Right forelimb (tissue), 1 donor: ENCODE measurements at places on chromosomes 1 and 21.

DNA sequence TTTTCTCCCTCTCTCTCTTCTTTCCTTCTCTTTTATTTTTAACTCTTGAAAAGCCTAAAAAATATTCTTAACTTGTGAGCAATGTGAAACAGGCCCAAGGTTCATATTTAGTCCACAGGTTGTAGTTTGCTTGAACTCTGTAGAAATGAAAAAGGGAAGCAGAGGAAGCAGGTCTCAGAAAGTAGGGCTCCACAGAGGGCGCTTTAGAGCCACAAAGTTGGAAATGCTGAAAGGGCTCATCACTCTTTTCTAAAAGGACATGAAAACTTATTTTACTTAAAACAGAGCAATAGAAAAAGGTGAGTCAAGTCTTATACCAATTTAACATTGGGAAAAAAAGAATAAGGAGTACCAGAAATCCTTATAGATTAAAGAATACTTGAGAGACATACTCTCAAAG is 247.0 kb downstream of the USP25 start:
- DNase-seq: no peak

GRCh38 chr1:80656014-80656636 is 1144.6 kb upstream of the ADGRL2 start:
- DNase-seq: no peak

DNA sequence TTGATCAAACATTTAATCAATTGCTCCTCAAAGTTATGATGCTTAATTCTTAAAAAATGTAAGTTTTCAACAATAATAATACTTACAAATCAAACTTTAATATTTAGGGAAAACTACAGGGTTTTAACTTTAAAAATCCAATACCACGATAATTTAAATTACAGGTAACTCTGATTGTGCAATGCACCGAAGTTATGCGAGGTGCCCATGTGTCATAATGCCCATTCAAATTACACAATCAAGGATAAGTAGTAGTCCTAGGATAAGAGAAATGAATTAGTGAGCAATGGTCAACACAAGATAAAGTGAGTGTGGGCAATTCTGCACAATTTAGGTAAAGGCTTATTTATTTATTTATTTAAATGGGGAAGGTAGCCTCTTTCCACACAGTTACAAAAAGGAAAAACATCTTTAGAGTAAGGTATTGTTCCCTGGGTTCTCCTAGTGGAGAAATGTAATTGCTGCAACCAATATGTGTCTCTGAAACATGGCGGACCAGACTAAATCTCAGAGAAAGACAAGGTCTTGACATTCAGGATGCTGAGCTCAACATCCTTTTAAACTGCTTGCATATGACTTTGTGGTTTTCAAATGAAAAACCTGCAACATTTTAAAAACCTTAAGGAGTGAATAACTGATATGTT is 164.2 kb downstream of the TTLL7 start:
- DNase-seq: no peak

DNA sequence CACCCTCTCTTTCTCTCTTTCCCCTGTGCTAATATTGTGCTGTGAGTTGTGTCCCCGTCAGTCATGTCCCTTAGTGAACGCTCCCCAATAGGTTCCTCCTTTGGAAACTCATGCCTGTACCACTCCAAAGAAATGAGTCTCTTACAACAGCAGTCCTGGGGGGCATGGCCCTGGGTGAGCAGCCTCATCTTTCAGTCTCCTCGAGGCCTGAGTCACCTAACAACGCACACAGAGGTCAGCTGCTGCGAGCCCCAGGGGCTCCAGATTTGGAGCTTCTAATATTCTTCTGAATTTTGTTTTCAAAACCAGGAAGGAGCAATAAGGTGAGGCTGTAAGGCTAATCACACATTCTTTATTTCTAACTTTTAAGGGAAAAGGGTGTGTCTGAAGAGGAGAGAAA is 30.5 kb upstream of the ZBTB8A start:
- no peak for DNase-seq

DNA sequence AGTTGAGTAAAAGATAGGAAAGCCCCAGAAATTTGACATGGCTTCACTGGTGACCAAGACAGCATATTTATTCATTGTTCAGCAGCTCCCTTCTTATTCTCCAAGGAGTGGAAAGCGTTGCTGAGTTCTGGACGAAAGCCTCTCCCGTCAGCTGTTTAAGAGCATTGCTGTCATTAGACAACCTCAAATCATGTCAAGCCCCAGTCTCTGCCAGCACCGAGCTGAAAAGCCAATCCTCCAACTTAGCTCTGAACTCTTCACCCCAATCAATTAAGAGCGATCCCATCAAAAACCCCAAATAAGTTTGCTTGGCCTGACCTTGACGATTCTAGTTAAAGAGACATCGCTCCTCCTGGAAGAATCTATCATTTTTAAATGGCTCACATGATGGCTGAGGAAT is 110.8 kb downstream of the PLPP3 start:
- DNase-seq: no peak

GRCh38 chr1:42469727-42470126 is 6.6 kb downstream of the CCDC30 start:
- DNase-seq: no peak

DNA sequence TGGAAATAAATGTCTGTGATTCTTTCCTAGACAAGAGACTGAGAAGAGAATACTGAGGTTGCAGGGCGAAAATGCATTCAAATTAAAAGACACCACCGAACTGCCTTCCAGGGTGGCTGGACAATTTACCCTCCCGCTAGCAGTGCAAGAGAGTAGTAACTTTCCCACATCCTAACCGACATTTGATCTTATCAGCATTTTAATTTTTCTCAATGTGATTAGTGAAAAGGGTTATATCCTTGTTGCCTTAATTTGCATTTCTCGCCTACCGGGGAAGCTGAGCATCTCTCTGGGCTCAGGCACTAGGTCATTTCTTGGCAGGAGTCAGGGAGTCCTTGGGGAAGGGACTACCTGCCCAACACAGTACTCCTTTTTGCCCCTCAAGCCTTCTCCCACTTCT is 2.8 kb downstream of the TNFRSF8 start:
- no peak for DNase-seq

DNA sequence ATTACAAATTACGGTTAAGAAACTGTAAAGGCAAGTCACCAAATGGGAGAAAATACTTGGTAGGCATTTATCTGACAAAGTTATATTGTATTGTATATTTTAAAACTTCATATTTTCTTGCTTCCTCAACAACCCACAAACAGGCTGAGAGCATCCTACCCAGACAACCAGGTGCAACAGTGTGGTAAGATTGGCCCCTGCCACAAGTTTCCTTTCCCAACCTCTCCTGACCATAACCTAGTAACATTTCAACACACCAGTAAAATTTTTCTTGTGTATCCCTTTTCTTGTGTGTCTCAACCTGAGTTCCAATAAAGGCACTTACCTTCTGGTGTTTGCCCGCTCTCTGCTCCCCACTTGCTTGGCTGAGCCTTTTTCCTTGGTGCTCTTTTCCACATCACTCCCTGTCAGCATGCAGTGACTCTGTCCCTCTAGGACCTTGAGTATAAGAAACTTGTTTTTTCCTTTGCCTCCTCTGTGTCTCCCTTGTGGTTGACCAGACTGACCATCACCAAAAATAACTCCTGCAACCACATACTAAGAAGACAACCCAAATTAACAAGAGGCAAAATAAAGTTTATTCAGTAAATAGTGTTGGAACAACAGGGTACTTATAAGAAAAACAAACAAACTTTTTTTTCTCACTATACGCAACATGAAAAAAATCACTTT is 40.9 kb downstream of the FCRL3 start:
- no peak for DNase-seq

DNA sequence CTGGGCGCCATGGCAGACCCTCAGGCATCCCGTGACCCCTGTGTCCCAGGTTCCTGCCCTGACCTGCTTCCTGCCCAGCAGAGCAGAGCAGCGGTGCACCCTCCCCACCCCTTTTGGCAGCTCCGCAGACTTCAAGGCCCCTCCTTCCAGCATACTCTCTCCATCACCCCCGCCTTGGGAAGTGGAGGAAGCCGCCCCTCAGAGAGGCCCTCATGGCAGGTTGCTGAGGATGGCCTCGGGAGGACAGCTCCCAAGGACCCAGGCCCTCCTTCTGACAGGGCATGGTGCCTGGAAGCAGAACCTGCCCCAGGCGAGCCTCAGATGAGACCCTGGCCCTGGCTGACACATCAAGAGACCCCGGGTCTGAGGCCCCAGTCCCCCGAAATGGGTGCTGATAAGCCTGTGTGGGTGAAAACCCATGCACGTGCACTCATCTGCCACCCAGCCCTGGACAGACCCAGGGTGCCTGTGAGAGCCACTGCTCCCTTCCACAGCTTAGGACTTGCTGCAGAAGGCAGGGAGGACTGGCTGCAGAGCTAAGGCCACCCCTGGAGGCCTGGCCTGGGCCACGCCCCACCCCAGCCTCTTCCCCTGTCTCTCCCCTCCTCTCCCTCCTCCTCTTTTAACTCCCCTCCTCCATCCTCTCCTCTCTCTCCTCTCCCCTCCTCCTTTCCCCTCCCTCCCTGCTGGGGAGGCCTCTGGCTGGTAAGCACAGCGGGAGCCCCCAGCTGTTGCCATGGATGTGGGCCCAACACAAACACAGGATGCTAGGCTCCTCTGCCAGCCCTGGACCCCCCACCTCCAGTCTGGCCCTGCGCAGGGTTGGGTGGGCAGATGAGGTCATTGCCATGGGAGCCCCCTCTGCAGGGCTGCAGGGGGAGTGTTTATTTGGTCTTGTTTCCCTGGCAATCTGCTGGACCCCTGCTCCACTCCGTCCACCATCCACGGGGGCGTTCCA is 33.7 kb downstream of the WNT9A start:
- peak; percentile 66 for DNase-seq

DNA sequence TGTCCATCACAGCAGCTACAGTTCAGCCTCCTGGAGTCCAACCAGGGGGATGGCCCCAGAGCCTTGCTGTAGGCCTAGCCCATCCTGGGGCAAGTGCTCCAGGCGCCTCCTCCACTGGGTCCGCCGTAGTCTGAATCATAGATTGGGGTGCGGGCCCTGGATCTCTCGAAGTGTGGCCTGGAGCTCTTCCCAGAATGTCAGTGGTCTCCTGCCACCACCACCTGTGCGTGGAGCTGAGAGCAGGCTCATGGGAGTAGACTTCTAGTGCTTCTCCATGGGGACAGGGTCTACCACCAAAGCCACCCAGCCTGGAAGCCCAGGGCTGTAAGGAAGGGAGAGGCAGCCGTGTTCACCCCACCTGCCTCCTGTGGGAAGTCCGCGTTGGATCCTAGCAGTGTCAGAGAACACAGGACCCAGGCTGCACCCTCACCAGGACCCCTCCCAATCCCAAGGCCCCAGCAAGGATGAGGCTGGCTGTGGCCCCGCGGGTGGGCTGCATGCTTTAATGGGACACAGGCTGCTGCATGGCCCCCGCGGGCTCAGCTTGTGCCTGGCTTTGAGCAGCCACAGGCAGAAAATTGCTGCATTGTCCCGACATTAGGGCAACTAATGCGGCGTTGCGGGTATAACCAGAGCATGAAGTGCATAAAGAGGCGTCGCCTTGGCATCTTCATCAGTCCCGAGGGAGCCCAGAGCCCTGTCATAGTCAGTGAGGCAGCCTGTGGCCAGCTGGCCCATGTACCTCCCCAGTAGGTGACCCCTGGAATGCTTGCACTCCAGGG is 735 bp upstream of the HES3 start:
- DNase-seq: no peak

- no peak for DNase-seq
Observed at GRCh38 chr1:243543501-243543900, 287.7 kb downstream of the SDCCAG8 start.
